NCI-H82 (cell line): ENCODE measurements at places on chromosomes 12 and 14.

DNA sequence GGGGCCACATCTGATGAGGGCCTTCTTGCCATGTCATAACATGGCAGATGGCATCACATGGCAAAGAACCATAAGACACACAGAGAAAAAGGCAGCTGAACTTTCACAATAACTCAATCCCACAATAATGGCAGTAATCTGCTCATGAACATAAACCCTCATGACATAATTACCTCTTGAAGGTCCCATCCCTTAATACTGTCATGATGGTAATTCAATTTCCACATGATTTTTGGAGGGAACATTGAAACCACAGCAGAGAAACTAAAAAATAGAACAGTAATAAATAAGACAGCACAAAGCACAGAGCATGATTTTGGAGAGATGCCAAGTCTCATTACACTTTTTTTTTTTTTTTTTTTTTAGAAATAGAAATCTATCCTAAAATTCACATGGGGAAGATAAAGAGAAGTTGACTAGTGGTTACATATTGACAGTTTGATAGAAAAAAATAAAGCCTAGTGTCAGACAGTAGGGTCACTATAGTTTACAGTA is 61.8 kb upstream of the ATF7IP start:
- no peak for DNase-seq

DNA sequence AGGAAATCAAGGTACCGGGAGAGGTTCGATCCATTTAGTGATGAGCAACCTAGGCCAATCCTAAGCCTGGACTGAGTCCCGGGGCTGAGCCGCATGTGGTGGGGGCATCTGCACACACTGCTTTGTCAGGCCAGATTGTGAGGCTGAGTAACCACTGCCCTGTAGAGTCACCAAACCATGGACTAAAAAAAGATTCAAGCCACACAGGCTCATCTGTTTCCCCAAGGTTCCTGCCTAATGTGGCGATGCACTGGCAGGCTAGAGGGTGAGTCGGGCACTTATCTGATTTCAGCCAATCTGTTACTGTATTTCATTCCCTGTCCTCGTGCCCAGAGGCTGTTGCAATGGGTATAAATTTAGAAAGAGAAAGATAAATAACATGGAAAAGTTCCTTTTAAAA is 140.8 kb downstream of the TTC7B start:
- DNase-seq: no peak

GRCh38 chr12:116693286-116694227 is 44.3 kb downstream of the SPRING1 start:
- DNase-seq: peak; percentile 61

GRCh38 chr12:13573698-13574321 is 377.3 kb downstream of the EMP1 start:
- DNase-seq: no peak

GRCh38 chr14:105285174-105285573 is 15.6 kb downstream of the BRF1 start:
- no peak for DNase-seq

DNA sequence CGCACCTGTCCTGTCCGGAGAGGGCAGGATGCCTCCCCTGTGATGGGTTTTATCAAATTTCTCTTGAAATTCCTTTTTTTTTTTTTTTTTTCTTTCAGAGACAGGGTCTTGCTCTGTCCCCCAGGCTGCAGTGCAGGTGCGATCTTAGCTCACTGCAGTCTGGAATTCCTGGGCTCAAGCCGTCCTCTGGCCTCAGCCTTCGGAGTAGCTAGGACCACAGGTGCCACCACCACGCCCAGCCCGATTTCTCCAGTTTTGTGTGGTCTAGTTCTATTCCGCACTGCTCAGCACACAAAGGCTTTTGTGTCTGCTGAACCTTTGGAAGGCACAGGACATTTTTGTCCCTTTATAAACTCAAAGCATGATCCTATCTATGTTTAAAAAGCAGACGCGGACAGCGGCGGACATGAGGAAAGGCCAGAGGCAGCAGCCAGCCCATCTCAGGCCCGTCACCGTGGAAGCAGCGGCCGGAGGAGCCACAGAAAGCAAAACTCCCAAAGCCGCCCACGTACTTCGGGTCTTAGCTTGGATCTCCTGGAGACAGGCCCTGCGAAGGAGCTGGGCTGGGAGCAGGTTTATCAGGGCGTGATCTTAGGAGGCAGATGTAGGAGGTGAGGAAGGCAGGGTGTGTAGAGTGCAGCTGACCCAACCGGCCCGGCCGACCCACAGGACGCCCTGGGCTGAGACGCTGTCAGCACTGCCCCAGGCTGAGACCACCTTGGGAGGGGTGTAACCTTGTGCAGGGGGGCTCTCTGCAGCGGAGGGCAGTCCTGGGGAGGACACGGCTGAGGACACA is 30.9 kb upstream of the FBRSL1 start:
- DNase-seq: no peak

GRCh38 chr12:92989715-92990484 is 60.8 kb upstream of the EEA1 start:
- no peak for DNase-seq

- DNase-seq: no peak
Observed at GRCh38 chr12:108309674-108310312, 29.3 kb downstream of the CMKLR1 start.

DNA sequence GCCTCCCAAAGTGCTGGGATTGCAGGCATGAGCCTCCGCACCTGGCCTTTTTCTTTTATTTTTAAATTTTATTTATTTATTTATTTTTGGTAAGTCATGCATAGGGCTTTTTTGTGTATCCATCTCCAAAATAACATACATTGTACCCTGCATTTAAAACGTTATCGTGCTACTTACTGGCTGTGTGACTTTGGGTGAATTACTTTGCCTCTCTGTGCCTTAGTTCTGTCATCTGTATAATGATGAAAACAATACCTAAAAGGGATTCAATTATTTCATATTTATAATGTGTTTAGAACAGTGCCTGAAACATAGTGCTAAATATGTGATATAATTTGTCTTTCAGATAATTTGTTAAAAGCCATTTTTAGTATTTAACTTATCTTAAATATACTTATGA is 19.6 kb downstream of the ZCRB1 start:
- DNase-seq: no peak

DNA sequence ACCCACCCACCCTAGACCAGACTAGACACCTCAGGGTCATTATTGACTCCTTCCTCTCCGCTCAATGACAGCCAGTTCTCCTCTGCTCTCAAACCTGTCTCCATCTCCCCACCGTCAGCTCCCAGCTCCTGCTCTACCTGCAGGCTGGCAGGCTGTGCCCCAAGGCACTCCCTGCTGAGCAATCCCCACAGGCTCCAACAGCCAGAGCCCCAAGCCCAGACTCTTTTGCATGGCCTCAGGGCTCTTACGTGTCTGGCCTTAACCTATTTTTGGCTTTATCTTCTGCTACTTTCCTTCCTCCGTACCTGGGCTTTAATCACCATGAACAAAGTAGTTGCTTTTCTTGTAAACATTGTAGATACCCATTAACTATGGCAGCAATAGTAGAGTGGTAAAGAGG is 162.9 kb upstream of the PRMT8 start:
- DNase-seq: no peak

- DNase-seq: peak; percentile 55
Observed at GRCh38 chr12:109719123-109720022, 5.7 kb downstream of the FAM222A start.

- DNase-seq: no peak
Observed at GRCh38 chr12:65217086-65217485, 47.7 kb downstream of the LEMD3 start.

DNA sequence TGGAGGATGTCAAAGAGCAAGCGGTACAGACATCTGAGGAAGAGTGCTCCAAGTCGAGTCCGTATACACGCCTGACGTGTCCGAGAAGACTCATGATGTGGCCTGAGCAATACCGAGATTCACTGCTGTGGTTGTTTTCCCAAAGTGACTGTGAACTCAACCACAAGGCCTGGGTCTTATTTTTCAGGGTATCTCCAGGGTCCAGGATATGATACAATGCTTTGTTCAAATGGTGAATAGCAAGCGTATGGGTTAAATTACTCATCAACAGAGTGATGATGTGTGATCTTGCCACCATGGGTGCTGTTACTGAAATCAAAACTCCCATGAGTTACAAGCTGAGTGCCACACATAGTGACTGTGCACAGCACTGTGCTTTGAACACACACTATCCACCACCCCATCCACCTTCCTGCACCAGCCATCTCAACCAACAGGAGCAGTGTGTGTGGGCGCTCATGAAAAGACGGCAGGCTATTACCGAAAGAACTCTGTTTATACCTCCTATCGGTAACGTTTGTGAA is 109.6 kb downstream of the BCAT1 start:
- DNase-seq: no peak

DNA sequence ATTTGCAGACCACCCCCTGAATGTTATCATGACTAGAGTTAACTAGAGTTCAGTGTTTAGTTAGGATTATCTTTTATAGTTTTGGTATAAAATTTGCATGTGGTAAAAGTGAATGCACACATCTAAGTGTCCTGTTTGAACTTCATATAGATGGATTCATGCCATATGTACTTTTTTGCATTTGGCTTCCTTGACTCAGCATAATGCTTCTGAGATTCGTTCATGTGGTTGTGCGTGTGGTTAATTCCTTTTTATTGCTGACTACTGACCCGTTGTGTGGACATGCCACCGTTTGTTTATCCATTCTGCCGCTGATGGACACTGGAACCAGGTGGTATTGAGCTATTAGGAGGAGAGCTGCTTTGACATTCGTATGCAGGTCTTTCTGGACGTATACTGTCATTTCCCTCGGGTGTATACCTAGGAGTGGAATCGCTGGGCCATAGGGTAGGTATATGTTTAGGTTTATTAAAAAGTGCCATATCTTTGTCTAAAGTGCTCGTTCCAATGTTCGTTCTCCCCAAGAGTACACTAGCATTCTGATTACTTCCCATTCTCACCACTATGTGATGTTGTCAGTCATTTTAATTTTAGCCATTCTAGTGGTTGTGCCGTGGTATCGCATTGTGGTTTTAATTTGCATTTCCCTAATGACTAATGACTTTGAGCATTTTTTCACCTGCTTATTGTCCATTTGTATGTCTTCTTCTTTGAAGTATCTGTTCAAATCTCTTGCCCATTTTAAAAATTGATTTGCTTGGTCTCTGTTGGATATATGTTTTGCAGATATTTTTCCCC is 37.7 kb downstream of the RIN3 start:
- DNase-seq: no peak

GRCh38 chr14:69171569-69171968 is 18.6 kb upstream of the DCAF5 start:
- peak; percentile 7 for DNase-seq

DNA sequence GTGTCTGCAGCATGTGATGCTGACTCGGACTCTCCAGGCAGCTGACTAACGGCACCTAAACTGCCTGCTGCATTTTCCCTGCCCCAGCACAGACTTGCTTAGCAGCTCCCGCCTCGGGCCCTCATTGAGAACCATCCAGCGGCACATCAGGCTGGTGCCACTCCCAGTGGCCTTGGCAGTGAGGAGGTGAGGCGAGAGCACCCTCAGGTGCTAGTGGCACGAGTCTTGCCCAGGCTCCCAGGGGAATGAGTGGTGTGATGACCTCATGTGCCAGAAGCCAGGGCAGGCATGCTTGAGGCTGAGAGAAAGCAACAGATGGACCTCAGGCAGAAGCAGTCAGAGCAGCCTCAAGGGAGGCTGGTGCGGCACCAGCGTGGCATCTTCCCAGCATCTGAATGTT is 60.2 kb downstream of the PRKCH start:
- DNase-seq: no peak

DNA sequence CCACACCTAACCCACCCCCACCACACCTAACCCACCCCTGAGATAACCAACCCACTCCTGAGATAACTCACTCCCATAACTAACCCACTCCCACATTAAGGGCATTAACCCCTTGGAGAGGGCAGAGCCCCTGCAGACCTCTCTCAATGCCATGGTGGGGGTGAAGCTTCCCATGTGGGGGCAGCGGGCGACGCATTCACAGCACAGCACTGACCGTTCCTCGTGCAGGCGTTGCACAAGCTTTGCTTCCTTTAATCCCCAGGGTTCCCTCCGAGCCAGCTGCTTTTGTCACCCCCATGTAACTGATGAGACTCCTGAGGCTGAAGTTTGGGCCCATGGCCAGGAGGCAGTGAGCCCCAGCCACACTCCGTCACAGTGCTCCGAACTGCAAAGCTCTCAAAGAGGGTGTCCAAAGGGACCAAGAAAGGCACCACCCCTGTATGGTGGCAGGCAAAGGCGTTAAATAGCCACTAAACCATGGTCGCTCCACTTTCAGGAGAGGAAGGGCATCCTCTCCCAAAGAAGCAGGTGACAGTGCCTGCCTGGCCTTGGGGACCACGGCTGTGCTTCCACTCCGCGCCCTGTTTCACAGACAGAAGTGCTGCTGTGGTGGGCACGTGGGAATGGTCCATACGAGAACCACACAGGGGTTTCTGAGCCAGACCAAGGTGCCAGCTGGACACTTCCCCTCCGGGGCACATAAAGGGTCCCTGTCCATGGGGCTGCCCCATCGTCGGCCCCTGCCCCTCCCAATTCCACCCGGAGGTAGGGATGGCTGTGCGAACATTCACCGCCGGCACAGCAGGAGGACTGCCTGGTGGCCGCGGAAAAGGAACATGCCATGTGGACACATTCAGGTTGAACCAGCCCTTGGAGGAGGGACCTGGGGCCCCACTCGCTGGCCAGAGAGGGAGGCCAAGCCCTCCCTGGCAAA is 28.3 kb downstream of the GALNT9 start:
- no peak for DNase-seq

DNA sequence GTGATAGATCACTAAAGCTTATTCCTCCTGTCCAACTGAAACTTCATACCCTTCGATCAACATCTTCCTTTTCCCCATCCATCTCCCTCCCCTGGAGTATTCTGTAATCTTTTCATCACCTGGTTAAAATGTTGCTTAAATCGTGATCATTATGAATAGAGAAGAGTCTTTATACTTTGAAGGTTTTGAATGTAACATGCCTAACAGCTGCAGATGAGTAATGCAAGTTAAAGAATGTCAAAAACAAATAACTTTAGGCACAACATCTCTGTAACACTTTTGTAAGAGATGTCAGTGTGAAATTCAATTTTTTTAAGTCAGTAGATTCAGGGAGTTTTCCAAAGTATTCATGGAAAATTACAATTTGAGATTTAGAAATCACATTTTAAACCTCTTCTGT is 25.0 kb downstream of the RXYLT1 start:
- DNase-seq: no peak

- no peak for DNase-seq
Observed at GRCh38 chr14:67746927-67747326, 45.2 kb downstream of the RDH12 start.

DNA sequence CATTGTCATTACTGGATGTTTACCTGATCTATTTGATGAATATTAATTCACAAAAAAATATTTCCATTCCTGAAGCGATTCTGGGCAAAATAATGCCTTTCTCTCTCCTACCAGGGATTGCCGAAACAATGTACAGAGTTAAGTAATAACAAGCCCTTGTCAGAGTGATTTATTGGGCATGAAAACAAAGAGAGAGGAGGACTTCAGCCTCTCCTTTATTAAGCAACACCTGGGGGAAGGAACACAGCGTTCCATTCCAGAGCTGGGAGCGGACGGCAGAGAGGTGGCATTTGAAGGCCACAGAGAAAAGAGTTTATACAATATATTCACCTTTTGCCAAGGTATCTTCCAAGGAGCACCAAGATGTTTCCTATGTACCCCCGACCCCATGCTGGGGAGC is 165.8 kb downstream of the KSR2 start:
- no peak for DNase-seq
